ENCODE measurements at places on chromosomes 3 and 15.

DNA sequence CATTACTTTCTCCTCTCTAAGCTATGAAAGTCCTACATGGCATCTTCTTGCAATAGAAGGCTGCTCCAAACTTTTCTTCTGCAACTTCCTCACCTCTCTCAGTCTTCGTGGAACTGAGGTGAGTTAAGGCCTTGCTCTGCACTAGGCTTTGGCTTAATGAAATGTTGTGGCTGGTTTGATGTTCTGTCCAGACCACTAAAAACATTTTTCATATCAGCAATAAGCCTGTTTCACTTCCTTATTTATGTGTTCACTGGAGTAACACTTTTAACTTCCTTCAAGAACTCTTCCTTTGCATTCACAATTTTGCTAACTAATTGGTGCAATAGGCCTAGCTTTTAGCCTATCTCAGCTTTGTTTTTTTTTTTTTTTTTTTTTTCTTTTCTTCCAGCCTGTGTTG lies 335.3 kb upstream of the NECTIN3 start:
- DNase-seq: no peak

DNA sequence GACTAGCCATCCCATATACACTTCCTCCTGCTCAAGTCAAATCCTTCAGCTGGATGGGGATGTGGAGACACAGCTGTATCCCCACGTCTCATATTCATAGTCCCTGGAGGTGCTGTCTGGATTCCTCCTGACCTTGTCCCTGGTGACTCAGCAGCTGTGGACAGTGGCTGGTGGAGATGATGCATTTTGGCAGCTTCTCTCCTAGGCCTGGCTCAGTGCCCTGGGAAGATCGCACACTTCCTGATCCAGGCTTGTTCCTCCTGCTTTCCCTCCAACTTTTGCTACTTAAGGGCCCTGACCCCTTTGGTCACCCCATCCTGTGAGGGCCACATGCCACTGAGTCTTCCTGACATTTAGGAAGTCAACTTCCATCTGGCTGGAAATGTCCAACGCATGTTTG lies 44.4 kb downstream of the ADAMTSL3 start:
- no peak for DNase-seq

DNA sequence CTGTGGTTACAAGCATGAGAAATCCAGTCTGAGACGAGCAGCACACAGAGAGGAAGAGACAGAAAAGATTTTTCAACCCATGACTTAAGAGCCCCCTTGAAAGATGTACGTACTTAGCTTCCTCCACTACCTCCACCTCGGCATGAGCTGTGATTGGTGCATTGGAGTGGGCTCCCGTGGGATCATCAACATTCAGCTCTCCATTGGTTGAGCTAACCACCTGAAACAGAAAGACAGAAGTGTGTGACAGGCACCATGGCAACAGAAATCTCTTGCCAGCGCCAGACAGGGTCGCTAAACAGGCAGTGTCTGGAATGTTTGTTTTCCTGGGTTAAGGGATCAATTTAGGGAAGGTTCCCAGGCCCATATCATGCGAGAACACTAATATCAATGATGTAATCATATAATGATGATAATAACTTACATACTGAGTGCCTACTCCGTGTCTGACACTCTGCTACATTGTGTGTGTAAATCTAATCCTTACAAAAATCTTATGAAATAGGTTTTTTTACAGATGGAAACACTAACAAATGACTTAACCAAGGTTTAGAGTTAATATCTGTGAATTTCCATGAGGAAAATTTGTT lies 17.5 kb upstream of the PPIB start:
- no peak for DNase-seq

DNA sequence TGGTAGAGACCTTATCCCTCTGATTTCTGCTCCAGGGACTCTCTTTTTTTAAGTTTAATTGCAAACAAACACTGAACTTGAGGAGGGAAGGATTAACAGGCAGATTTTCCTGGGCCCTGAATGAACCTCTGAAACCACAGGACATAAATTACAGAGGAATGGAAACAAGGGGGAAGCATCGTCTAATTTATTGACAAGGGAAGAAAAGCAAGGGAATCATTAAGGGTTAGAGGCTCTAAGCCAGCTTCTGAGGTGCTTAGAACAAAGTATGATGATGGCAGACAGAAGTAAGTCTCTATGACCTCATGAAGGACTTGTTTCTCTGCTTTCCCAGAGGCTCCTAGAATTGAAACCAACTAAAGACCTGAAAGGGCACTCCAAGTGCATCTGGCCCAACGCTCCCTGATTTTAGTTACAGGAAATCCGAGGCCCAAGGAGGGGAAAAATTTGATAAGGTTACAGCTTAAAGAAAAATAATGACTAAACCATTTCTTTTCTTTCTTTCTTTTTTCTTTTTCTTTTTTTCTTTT lies 244.7 kb upstream of the NR2E3 start:
- DNase-seq: no peak

GRCh38 chr3:154469585-154469984 lies 39.6 kb upstream of the GPR149 start:
- DNase-seq: no peak

- peak; percentile 79 for DNase-seq
These were observed 15.2 kb downstream of the EFCC1 start for GRCh38 chr3:129016356-129016719.
